Kidney epithelial cell (primary cell): ENCODE measurements at places on chromosomes 5 and 9. TPM values are rescaled to one million over a fixed set of nuclear protein-coding genes. Genes with fewer than 3 reads are reported as not detected.

The BRD3OS gene
- total RNA-seq, result 12.8 and 14.2 TPM in 2 replicates

The NOXA1 gene
- total RNA-seq, result 0.84 and 1.8 TPM in 2 replicates

The AK8 gene
- total RNA-seq, result 1.6 and 2.0 TPM in 2 replicates

The IL31RA gene
- 1.2 TPM in 1 of 2 replicates, not detected in the other for total RNA-seq

The APBA1 gene
- 1.1 and 1.8 TPM in 2 replicates for total RNA-seq

The PIP5KL1 gene
- 3.6 and 4.2 TPM in 2 replicates for total RNA-seq

The RAI14 gene
- 116 and 117 TPM in 2 replicates for total RNA-seq

The CDH18 gene
- total RNA-seq, result 0.21 TPM in 1 of 2 replicates, not detected in the other

The AGXT2 gene
- not detected in 2 replicates for total RNA-seq

The FNIP1 gene
- 35.2 and 47.7 TPM in 2 replicates for total RNA-seq

The MEIKIN gene
- not detected in 2 replicates for total RNA-seq

The MARCOL gene
- not detected in 2 replicates for total RNA-seq

The CHSY3 gene
- 1.7 and 2.5 TPM in 2 replicates for total RNA-seq

The PFN3 gene
- not detected in 2 replicates for total RNA-seq

The ABCA1 gene
- total RNA-seq, result 21.9 and 23.6 TPM in 2 replicates

The SCGB3A2 gene
- total RNA-seq, result not detected in 2 replicates

The PCDHA9 gene
- under 0.01 TPM in 2 replicates for total RNA-seq

The FCN1 gene
- total RNA-seq, result not detected in 2 replicates

The BASP1 gene
- total RNA-seq, result 101 and 120 TPM in 2 replicates
